Stimulated activated CD4-positive, alpha-beta T cell treated with anti-CD3 and anti-CD28 coated beads, Interleukin-1b, Interleukin-23, amount 100 ng/mL, for 1 hour (primary cell): ENCODE measurements at places on chromosomes 7 and 10.

GRCh38 chr7:133795068-133795665, 332.0 kb upstream of the LRGUK start:
- DNase-seq, result no peak

- no peak for DNase-seq
Measured at GRCh38 chr7:100899432-100899831, 3.7 kb upstream of the ACHE start.

DNA sequence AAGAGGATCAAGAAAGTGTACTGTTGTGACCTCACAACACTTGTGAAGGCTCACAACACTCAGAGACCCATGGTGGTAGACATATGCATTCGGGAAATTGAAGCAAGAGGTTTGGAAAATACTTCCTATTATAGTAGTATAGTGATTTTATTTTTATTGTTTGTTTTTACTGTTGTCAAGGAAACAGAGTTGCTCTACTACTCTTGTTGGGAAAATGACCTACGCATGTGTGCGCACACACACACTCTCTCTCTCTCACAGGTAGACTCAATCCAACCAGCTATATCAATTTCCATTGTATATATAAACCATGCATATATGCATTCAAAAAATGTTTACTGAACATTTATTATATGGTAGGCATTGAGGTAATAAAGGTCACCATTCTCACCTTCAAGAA, 63.7 kb upstream of the PRR15 start:
- DNase-seq, result no peak

DNA sequence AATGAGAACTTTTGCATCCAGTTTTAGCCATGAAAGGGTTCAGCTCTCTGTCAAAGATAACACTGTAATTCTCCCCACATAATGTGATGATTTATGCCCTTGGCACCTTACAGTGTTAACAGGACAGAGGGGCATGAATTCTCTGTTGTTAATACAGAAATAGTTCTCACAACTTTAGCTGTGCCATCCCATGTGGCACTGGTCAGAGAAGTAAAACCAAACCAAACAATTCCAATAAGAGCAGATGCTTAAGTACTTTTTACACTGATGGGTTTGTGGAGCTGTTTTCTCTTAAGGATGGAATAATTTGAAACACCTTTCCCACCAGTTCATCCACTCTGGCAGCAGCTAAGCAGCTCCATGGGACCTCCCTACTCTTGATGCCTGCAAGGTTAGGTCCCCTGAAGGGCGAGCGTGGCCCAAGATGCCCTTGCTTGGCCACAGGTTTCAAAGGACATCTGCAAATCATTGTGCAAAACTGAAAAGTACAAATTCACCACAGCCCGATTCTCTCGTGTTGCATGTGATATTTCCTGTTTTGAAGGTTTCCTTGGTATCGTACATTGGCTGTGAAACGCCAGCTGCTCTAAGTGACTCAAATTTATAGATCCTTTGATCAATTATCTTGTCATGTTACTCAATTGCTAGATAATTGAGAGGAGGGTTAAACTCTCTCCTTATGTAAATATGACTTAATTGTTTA, 82.5 kb upstream of the CREB5 start:
- no peak for DNase-seq

DNA sequence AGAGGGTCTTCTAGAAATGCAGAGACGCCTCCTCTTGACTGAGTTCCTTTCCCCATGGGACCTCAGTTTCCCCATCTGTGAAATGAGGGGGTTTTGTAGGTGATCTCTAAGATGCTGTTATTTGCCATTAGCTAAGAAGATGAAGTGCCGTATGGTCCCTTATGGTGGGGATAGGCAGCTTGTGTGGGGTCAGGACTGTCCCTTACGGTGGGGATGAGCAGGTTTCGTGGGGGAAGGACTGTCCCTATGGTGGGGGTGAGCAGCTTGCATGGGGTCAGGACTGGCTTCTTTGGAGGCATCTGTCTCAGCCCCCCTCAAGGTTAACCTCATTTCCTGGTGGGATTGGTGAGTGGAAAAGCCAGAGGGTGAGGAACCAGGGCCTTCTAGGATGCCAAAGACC, 148.3 kb upstream of the GPR26 start:
- DNase-seq, result no peak

DNA sequence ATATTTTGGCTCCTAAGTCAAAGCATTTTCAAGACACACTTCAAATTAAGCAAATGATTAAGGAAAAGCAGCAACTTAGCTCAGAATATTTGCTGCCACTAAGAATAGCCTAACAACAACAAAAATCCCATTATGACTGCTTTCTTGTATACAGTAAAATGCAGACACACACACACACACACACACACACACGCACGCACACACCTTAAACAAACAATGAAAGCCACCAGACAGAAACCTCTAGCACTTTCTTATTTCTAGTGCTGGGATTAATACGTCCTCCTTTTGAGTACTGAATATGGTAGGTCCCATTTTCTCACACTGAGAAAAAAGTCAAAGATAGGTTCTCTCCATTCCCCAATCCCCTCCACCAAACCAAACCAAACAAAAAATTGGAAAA, 23.4 kb upstream of the FEZF1 start:
- no peak for DNase-seq

GRCh38 chr7:130841416-130841815, 107.4 kb upstream of the KLF14 start:
- no peak for DNase-seq

DNA sequence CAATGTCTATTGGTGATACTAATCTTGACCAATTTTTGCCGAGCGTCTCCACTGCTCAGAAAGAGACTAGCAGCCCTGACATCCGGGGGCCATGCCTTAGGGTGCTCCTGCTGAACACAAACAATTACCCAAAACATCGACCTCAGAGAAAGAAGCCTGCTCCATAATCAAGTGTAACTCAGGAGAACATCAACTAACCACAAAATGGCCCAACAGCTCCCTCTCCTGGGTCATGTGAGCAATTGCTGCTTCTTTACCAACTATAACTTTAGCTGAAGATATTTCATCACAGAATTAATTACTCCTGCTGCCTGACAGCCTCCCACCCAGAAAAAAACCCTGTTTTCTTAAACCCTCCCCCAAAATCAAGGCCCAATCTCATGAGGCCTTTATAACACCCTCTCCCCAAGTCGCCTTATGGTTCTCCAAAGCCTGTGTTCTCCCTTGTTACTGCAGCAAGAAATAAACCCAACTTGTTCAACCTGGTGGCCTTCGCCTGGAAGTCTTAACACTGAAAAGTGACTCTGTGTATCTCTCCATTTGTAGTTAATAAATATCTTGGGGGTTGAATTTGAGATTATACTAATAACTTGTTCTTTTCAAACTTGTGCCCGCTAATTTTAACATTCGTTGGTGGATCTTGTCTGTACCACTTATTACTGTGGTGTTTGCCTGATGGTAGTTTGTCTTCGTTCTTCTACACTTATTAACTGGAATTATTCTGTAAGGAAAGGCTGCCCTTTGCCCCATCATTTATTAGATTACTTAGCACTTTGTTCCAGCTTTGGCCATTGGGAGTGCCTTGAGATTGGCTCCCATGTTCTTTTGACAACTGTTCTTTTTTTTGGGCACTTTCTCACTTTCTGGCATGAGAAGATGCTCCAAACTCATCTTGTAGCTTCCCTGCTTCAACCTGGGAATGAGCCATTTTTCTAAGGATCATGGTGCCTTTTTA, 21.2 kb upstream of the RAMP3 start:
- peak; percentile 39 for DNase-seq

DNA sequence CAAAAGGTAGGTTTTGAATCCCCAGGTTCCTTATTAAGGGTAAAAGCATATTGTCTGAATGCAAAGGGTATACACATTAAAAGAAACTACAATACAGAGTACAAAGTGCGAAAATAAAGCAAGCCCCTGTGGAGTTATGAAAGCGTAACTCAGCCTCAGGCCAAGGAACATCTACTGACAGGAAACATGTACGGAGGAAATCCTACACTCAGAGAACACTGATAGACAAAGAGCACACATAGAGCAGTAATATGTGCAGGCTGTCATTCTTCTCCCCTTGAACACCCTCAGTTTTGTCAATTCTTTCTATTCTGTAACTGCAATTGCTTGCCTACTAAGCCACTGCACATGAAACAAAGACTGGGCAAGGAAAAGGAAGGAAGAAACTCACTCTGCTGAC, 150.2 kb downstream of the DGKB start:
- DNase-seq, result no peak

GRCh38 chr7:39186671-39187070, 209.0 kb downstream of the POU6F2 start:
- DNase-seq, result no peak

DNA sequence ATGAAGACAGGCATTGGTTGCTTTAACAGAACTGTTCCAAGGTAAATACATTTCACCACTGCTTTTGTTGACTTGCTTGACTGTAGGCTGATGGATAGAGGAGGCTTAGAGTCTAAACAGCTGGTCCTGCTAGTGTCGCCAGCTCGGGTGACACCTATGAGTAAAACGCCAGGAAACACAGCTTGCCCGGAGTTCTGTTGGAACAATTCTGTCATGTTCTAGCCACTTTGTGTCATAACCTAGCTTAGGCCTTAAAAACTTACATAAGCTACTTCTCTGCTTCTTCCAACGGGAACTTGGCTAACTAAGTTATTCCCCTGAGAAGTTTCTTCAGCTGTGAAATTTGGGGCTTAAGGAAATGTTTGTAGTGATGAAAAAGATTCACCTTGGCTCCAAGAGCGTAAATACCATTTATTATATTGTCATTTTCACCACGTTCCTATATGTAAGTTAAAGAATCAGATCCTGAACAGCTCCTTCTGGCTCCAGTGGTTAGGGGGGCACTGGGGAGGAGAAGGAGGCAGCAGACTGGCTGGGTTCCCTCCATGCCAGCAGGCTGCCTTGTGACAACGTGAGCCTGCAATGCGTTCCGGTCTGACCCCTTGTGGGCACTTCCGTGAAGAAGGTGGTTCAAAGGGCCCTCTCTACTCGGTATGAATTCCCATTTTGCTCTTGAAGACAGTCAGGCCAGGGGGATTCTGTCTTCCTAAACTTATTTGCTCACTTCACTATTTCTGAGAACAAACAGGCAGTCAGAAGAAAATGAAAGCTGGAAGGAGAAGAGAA, 253.2 kb downstream of the BMPER start:
- no peak for DNase-seq

- no peak for DNase-seq
Measured at GRCh38 chr7:105319578-105319977, 69.1 kb downstream of the SRPK2 start.

DNA sequence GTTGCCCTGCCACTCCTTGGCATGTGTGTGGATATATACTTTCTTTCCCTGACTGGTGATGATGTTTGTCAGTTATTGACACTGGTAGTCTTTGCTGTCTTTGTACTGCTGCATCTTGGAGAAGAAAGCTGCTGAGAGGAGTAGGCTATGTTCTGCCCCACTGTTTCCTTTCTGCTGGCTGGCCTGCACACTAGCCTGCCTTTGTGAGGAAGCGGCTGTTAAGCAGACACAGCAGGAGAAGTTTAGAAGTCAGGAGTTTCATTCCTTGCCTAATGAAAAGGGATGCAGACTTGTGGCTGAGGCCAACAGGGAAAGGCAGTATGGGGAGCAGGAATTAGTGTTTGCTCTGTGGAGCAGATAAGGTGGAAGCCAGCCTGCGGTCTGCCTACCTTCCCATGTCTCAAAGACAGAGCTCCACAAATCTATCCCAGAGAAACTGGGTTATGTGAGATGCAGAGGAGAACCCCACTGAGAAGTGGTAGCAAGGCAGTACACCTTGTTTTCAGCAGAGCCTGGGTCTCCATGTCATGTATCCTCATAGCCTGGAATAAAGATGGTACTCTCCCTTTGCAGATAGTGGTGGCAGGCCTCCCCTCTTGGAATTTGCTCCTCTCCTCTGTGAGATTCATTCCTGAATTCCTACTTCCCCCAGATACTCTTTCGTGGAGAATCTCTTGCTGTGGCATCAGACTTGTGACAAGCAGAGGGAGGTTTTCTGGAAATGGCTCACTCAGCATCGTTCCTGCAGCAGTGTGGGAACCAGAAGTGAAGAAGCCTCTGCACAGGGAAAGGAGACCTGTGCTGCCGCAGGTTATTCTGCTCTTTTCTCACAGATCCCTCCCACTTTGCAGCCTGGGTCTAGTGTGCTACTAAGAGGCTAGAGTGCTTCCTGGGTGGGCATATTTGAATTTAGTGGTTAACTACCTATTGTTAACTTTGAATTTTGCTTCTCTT, 130.2 kb downstream of the LRRC4 start:
- DNase-seq, result no peak

DNA sequence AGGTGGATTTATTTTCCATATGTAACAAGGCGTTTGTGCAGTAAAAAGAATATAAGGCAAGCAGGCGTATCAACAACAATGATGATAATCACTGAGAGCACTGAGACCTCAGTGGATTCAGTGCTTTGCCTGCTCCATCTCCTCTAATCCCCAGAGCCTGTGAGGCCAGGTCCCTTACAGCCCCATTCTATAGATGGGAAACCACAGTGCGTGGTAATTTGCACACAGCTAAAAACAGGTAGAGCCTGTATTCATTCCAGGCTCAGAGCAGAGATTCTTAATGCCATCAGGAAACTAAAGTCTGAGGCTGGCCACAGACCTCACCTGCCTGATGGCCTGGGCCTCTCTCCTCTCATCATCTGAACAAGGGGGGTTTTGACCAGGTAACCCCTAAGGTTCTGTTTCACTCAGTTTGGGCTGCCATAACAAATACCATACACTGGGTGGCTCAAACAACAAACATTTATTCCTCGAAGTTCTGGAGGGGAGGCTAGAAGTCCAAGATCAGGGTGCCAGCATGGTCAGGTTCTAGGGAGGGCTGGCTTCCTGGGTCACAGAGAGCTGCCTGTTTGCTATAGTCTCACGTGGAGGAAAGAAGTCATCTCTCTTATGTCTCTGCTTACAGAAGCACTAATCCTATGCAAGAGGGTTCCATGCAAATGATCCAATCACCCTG, 10.3 kb upstream of the RASSF4 start:
- no peak for DNase-seq

GRCh38 chr7:26515314-26515842, 223.7 kb downstream of the SNX10 start:
- DNase-seq, result no peak

DNA sequence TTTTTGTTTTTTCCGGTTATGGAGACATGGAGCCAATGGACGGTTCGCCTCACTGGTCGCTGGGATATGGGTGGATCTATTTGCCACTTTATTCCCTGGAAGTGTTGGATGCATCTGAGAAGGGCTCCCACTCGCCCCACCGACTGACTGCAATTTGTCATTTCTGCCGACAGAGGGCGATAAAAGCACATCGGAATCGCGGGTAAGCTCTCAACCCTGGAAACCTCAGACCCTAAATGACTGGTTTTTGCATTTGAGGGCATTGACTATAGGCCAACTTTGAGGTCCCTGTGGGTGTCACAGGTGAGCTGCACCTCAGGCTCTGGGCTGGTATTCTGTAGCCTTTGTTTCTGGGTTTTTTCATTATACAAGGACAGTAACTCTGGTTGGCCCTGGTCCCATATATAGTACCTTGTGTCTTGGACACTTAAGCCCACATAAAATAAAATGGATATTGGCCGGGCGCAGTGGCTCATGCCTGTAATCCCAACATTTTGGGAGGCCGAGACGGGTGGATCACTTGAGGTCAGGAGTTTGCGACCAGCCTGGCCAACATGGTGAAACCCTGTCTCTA, 11.9 kb upstream of the OPALIN start:
- DNase-seq, result no peak

- no peak for DNase-seq
Measured at GRCh38 chr7:44962483-44963251, 16.1 kb downstream of the MYO1G start.
